ENCODE measurements at places on chromosomes 16 and 17. TPM values are rescaled to one million over a fixed set of nuclear protein-coding genes. Genes with fewer than 3 reads are reported as not detected.

STH gene
- not detected for total RNA-seq

GRCh38 chr17:59437791-59438281 is 106.4 kb downstream of the YPEL2 start:
- no peak for DNase-seq

CCL2 gene
- total RNA-seq, result 26.9 TPM

- no peak for DNase-seq
Observed at GRCh38 chr17:64187093-64187895, 57.4 kb upstream of the ERN1 start.

- DNase-seq, result no peak
Observed at GRCh38 chr16:31248344-31248743, 11.4 kb upstream of the ITGAM start.

- DNase-seq, result no peak
Observed at GRCh38 chr16:78310990-78311561, 211.6 kb downstream of the WWOX start.

UNC45B gene
- total RNA-seq, result not detected

GRCh38 chr16:27436921-27437650 is 35.1 kb downstream of the IL21R start:
- peak; percentile 42 for DNase-seq

SMIM5 gene
- 5.8 TPM for total RNA-seq

DNA sequence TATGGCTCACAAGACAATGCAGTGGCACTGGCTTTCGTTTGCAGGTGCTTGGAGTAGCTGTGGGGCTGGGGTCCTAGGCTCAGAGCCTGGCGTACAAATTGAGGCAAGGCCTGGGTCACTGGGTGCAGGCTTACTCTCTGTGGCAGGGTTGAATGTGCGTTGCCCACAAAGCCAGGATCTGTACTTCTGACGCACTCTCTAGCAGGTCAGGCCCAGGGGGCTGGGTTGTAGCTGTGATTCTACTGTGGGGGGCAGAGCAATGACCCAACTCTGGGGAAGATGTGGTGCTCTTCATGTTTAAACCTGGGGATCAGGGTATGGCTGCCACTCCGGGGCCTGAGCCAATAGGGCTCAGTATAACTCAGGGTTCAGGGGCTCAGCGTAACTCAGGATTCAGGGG is 6.4 kb upstream of the PRSS21 start:
- DNase-seq, result peak; percentile 71

PRRT2 gene
- total RNA-seq, result 3.7 TPM

- DNase-seq, result no peak
Observed at GRCh38 chr17:59387351-59388068, 56.1 kb downstream of the YPEL2 start.

CCDC43 gene
- 13.3 TPM for total RNA-seq

TRAF7 gene
- 65.0 TPM for total RNA-seq

DNA sequence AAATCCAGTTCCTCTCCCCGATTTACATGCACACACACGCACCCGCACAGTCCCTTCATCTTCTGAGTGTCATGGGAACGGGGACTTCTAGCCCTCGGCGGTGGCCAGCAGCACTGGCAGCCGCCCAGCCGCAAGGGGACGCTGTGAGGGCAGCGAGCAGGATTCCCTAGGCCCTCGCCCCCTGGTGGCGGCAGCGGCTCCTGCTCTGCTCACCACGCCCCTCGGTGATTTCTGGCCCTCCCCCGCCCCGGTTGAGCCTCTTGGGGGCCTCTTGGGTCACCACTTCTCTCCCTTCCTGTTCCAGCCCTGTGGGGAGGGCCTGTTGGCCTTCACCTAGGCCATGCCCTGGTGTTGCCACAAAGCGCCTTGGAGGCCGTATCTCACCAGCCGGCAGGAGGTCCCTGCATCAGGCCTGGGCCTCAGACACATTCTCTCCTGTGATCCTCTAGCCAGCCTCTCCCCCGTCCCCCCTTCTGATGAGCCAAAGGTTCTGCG is 75.2 kb upstream of the KSR1 start:
- DNase-seq, result peak; percentile 78

PDILT gene
- not detected for total RNA-seq

DRC7 gene
- total RNA-seq, result not detected

- no peak for DNase-seq
Observed at GRCh38 chr16:69663846-69664245, 62.5 kb downstream of the NQO1 start.

- DNase-seq, result no peak
Observed at GRCh38 chr16:2691491-2692248, 9.3 kb downstream of the KCTD5 start.

- no peak for DNase-seq
Observed at GRCh38 chr17:79361873-79362771, 248.7 kb downstream of the RBFOX3 start.

CCL4 gene
- total RNA-seq, result not detected

Data from suprapubic skin (tissue), 4 donors.